NCI-H460 (cell line): ENCODE measurements at places on chromosomes 6 and 20.

DNA sequence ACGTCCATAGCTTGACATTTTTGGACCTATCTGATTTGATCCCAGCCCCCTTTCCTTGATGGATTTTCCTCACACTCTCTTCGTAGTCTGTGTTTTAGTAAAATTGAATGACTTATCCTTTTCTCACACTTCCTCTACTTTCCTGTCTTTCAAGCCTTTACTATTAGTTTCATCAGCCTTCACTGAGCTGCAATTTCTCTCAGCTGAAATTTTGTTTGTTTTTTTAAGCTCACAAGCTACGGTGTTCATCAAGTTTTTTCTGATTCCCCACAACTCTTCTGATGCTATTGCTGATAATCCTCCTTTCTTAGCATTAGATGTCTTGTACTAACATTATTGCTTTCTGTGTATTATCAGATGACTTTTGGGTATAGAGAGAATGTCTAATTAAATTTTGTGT lies 263.7 kb downstream of the TBX18 start:
- no peak for DNase-seq

DNA sequence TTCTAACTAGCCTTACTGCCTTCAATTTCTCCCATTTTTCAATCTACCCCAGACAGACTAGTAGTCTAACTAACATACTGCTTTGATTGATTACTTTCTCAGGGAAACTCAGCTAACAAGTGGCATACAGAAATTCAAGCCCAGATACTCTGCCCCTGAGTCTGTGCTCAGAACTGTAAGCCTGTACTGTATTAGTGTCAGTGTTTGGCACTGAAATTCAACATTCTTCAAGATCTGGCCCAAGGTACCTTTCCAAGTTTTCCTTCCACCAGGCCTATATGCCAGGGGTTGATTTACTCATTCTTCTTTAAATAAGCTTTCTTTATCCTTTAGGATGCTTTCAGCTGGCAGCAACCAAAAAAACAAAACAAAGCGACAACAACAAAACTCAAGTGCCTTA lies 433.2 kb upstream of the MARCKS start:
- DNase-seq, result no peak

GRCh38 chr6:50213146-50213545 lies 163.4 kb upstream of the DEFB112 start:
- DNase-seq, result no peak

DNA sequence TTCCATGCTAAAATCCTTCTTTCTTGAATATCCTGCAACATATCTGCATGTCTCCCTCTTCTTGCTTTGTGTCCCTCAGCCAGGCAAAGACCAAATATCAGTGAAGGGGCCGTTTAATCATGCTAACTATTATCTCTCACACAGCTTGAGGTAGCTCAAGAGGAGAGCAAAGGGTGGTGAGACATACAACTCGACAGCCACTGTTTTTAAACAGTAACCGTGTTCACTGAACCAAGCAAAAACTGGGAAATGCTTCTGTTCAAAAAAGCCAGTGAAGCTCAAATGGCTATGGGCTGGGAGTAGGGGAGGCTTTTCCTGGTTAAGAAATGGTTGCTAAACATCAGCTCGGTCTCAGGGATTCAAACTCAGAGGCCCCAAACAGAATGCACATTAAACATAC lies 83.4 kb downstream of the MAP7 start:
- DNase-seq, result no peak

- no peak for DNase-seq
These were observed 394 bp downstream of the MYB start for GRCh38 chr6:135181333-135182070.

DNA sequence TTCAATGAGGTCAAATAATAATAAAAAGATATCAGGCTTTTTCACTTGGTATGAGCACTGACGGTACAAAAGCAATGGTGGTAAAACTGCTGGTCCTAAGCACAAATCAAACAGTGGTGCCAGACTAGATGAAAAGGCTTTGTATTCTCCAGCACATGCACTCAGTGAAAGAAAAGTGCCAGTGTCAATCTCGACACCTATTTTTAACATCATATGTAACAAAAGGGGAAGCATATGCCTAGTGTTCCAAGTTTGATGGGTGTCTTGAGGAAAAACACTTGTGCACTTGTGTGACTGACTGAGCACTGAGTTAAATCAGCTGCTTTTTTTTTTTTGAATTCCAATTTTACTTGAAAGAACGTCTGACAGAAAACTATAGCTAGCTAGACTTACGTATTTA lies 27.3 kb downstream of the MED23 start:
- no peak for DNase-seq

DNA sequence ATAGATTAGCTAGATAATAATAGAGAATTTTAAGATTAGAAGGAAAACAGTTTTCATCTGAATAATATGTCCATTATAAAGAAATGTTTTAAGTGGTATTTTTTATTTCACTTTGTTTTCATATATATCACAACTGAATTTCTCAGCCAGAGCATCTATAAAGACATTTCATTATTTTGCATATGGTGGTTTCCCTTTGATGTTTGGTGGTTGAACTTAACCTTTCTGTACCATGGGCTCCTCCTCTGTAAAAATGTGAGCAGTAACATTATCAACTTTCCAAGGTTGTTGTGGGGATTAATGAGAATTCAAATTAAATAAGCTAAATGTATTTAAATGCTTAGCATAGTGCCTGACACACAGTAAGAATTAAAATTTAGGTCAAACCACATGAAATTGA lies 119.8 kb upstream of the QKI start:
- DNase-seq, result no peak

- no peak for DNase-seq
These were observed 307.0 kb downstream of the TAF4 start for GRCh38 chr20:61758564-61759200.

GRCh38 chr20:45373353-45374100 lies 4.6 kb downstream of the TP53TG5 start:
- peak; percentile 88 for DNase-seq

- no peak for DNase-seq
These were observed 66.2 kb downstream of the UNC5CL start for GRCh38 chr6:40972814-40973213.

DNA sequence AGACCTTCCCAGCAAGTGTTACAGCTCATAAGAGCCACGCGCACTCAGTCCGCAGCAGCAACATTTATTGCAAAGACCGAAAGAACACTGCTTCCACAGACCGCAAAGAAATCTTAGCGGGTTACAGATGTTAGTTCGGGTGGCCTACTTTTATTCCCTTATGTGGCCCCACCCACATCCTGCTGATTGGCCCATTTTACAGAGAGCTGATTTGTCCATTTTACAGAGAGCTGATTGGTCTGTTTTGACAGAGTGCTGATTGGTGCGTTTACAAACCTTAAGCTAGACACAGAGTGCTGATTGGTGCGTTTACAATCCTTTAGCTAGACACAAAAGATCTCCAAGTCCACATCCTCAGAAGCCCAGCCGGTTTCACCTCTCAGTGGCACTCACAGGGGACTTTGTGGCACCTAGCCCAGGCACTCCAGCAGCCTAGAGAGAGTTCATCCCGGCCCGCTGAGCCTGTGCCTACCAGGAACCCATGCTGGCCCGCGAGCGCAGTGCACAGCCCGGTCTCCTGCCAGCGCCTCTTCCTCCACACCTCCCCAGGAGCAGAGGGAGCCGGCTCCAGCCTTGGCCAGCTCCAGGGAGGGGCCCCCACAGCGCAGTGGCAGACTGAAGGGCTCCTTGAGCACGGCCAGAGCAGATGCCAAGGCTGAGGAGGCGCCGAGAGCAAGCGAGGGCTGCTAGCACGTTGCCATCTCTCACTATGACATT lies 244.3 kb upstream of the TSHZ2 start:
- DNase-seq, result no peak

DNA sequence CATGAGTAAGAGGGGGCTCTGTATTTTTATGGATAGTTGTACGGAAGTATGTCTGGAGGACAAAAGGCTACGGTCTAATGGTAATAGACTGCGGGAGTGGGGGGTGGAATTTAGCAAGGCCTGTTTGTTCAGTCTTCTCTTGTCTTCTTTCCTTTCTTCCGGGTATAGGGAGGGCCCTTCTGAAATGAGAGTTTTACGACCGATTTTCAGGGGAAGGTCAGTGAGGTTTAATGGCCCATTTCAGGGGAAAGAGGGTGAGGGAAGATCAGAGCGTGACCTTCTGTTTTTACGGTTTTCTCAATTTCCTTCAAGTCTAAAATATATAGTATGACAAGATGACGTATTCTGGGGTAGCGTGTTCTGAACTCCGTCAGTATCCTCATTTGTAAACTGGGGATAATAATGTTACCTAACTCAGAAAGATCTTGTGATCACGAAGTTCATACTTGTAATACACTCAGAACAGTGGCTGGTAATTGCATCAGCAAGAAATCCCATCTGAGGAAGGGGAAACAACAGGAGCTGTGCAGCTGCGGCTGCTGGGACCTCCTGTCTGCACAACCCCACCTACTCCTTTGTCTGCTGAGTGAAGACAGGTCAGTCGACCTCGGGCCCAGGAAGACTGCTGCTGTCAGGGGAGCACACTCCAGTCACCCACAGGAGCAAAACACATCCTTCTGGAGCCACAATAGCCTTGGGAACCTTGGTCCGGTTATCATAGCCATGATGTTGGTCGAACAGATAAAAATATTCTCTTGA lies 90.4 kb downstream of the MAP3K7 start:
- no peak for DNase-seq

- no peak for DNase-seq
These were observed 40.4 kb downstream of the TRAM2 start for GRCh38 chr6:52536424-52536916.

DNA sequence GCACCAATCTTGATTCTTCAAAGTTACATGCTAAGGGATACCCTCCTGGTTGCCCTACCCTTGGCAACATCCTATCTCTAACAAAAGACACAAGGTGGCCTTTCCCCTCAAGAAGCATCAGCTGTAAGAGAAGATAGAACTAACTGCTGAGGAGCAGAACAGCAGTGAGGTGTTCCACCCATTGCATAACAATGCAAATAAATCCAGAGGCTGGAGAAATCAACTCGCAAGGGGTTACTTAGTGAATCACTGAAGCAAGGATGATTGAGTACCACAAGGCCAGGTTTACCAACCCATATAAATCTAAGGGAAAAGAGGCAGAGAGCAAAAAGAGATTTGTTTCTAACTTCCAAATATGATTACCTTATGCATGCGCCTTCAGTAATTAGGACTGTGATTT lies 36.7 kb downstream of the F13A1 start:
- DNase-seq, result no peak

- DNase-seq, result no peak
These were observed 2.4 kb upstream of the DBNDD2 start for GRCh38 chr20:45405571-45406259.

GRCh38 chr20:35833241-35833640 lies 61.4 kb downstream of the PHF20 start:
- DNase-seq, result no peak

DNA sequence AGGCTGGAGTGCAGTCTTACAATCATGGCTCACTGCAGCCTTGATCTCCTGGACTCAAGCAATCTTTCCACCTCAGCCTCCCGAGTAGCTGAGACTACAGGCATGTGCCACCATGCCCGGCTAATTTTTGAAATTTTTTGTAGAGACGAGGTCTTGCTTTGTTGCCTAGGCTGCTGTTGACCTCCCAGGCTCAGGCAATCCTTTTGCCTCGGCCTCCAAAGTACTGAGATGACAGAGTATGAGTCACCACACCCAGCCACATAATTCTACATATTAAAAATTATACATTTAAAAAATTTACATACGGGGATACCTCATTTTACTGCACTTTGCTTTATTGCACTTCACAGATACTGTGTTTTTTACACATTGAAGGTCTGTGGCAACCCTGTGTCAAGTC lies 115.1 kb downstream of the MAN1A1 start:
- no peak for DNase-seq

- no peak for DNase-seq
These were observed 6.9 kb upstream of the KIF16B start for GRCh38 chr20:16580147-16580546.

DNA sequence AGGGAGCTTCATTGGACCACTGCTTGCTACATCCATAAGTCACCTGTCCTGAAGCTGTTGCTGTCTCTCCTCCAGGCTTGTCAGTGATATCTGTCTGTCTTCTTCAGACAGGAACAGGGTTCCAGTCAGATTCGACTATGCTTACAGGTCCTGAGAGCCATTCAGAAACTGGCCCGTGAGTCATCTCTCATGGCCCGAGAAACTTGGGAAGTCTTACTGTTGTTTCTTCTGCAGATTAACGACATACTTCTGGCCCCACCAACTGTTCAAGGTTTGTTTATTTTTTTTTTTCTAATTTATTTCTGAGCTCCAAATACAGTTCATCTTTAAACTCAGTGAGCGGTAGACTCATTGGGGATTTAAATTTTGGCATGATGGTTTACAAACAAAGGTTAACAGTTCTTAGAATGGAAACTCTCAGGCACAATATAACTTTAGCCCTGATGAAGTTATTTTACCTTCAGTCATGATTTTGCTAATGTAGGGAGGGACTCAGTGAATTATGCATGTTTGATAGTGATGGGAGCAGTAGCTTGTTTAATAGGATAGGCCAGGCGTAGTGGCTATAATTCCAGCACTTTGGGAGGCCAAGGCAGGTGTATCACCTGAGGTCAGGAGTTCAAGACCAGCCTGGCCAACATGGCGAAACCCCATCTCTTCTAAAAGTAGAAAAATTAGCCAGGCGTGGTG lies 24.7 kb downstream of the RALGAPB start:
- DNase-seq, result no peak

- DNase-seq, result no peak
These were observed 849.6 kb upstream of the MAP3K7 start for GRCh38 chr6:91436448-91436847.

DNA sequence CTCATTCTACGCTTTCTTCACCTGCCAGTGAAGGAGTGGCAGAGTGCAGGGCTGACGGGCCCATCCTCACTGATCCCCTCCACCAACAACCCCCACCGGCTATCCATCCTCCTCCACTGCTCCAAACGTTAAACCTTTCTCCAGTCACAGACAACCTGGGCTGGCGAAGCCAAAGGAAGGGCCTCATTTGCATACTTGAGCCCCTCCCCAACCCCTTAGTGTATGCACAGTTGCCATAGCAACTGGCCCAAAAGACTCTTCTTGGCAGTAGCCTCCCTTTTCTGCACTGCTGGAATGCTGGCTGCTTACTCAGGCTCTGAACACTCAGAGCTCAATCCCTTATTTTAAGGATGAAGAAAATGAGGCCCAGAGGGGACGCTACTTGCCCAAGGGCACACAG lies 130.3 kb downstream of the GRM4 start:
- no peak for DNase-seq

GRCh38 chr20:23164176-23164601 lies 78.1 kb upstream of the CD93 start:
- no peak for DNase-seq

GRCh38 chr6:124888581-124889371 lies 73.5 kb upstream of the RNF217 start:
- DNase-seq, result no peak

DNA sequence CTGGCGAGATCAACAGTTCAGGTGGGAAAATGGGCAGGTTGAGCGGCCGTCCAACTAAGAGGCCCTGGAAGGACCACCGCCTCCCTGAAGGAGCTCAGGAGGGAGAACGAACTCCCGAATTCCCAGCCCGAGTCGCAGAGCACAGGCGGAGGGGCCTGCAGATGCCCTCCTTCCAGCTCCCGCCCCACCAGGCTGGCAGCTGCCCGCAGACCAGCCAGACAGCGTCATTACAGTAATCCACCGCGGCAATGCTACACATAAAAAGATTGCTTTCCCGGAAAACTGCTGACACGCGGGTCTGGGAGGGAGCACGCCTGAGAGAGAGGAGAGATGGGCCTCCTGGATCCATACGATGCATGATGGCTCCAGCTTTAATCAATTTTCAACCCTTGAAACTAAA lies 30.5 kb upstream of the SLCO4A1 start:
- no peak for DNase-seq
